ENCODE measurements at places on chromosomes 7 and 10.

GRCh38 chr7:95534796-95535195, 49.1 kb downstream of the ASB4 start:
- DNase-seq, result no peak

DNA sequence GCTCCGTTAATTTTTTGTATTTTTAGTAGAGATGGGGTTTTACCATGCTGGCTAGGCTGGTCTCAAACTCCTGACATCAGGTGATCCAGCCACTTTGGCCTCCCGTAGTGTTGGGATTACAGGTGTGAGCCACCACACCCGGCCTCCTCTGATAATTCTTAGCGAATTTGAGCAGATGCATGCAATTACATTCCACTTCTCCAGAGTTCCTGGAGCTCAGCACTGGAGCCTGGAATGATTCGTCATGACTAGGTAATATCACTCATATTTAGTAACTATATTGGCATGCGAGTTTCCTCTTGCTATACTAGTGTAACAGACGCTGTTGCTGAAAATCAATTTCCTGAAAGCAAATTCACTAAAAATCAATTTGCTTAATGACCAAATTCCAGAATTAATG, 86.8 kb downstream of the MKX start:
- DNase-seq, result no peak

- DNase-seq, result no peak
These were observed 280.5 kb downstream of the KIF20B start for GRCh38 chr10:89981891-89982290.

DNA sequence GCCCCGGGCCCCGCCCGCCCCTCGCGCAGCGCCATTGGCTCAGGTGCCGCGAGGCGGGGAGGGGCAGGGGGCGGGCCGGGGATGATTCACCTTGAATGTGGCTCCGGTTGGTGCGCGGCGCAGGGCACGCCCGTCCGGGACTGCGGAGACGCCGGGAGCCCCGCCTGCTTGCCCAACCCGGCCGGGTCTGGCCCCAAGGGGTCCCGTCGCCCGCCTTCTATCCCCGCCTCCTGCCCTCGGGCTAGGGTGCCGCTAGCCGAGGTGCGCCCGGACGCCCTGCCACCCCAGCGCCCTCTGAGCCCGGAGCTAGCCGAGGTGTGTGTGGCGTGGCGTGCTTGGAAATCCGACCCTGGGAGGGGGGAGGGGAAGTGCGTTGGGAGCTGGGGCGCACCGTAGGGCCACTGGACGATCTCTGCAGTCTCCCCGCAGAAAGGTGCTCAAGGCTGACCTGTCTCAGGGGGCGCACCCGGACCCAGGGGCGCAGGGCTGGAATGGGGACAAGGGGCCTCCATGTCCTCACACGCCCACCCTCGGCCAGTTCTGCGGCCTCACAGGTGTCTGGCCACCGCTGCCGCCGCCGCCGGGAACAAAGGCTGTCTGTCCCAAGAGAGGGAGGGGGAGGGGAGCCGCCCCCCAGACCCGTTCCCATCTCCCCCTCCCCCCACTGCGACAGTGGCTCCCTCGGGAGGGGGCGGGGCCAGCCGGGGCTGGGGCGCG, 168.9 kb downstream of the NRF1 start:
- no peak for DNase-seq

DNA sequence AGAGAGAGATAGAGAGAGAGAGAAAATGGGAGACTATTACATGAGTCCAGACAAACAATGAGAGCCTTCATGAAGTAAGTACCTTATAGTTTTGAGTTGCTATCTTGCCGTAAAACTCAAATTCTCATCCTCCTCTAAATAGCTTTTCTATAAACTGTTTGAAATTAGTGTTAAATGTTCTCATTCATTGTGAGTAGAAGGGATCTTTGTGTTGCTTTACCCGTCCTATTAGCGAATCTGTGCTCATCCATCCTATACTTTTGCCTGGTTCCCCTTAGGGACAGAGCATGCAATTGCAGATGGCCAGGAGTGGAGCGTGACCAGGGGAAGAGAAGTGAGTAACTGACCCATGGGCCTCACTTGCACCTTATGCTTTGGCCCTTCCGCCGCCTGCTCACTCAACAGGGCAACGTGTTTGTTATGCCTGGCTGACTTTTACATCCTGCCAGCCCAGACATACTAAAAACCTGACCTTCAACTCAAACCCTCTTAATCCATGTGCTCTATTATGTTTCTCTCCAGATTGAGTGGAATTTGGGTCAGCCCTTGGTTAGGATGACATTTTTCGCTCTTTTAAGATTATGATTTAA, 244.2 kb upstream of the YAE1 start:
- no peak for DNase-seq

DNA sequence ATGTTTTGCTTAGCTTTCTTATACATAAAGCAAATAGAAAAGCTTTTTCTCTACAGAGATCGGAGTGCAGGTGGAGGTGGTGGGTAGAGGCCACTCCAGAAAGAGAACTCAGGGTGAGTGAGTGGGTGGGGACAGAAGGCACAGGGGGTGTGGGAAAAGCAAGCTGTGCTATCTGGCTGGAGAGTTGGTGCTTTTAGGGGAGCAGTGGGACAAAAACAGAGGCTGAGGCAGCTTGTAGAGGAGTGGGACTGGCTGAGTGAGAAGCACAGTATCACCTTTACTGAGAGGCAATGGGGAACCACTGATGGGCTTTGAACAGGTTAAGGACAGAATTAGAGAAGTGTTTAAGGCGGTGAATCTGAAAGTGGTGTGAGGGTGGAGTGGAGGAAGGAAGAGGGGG, 275.3 kb downstream of the TCF7L2 start:
- no peak for DNase-seq

GRCh38 chr10:131870411-131870810, 30.4 kb upstream of the PPP2R2D start:
- no peak for DNase-seq

GRCh38 chr10:12564173-12564572, 214.8 kb downstream of the CAMK1D start:
- no peak for DNase-seq

- no peak for DNase-seq
These were observed 1227.8 kb downstream of the SORCS3 start for GRCh38 chr10:105868935-105869334.

DNA sequence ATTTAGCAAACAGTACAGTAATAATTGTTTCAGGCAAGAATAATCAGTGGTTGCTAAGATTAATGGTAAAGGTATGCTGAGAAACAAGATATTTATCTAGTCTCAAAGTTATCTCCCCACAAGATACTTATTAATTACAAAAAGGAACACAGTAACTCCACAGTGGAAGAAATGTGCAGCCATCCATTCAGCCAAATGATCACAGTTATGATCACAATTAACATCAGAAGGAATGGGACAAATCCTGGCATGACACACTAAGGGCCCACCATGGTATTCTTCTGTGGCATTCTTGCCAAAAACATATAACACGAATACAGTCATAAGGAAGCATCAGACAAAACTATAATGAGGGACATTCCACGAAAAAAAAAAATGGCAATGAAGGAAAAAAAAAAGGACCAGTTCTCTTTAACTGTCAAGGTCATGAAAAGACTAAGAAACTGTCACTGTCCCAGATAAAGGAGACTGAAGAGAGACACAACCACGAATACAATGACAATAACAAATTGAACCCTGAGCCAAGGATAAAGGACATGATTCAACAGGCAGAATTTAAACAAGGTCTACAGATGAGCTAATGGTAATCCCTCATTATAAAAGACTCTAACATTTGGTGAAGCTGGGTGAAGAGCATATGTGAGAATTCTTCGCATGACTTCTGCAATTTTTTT, 20.9 kb downstream of the NUDCD3 start:
- DNase-seq, result no peak

Data from nucleus accumbens (tissue), 56 donors.